Activated CD4-positive, alpha-beta T cell treated with anti-CD3 and anti-CD28 coated beads, Interleukin-2, amount 50 U/mL, for 1 hour (primary cell): ENCODE measurements at places on chromosomes 1 and 21.

GRCh38 chr1:27144920-27145661, 9.8 kb downstream of the SLC9A1 start:
- DNase-seq, result no peak

- no peak for DNase-seq
Measured at GRCh38 chr1:89705901-89706699, 73.2 kb downstream of the LRRC8C start.

DNA sequence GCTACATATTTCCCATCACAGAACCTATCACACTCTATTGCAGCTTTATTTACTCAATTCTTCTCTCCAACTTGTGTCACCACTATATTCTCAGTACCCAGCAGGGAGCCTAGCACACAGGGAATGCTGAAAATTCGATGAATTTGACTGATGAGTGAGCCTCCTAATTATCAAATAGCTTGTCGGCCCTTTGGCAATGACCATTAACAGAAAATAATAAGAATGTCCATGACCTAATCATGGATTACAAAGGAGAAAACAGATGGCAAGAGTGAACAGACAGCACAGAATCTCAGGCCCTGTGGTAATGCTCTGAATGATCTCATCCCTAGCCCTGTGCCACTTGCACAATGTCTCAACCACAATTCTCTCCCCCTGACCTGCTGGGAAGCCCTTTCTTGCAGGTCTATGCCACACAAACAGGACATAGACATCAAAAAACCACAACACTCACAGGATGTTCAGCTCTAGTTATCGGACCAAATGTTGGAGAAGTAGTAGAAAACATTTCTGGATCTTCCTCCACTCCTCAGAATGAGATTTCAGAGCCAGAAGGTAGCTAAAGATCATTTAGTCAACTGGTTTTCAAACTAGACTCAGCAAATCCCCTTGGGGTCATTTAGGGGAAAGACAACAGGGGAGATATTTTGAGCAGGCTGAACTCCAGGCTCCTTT, 68.4 kb downstream of the LUZP1 start:
- peak; percentile 12 for DNase-seq

- DNase-seq, result no peak
Measured at GRCh38 chr1:101259744-101260148, 22.9 kb downstream of the S1PR1 start.

- DNase-seq, result no peak
Measured at GRCh38 chr1:30225357-30225756, 498.0 kb downstream of the MATN1 start.

DNA sequence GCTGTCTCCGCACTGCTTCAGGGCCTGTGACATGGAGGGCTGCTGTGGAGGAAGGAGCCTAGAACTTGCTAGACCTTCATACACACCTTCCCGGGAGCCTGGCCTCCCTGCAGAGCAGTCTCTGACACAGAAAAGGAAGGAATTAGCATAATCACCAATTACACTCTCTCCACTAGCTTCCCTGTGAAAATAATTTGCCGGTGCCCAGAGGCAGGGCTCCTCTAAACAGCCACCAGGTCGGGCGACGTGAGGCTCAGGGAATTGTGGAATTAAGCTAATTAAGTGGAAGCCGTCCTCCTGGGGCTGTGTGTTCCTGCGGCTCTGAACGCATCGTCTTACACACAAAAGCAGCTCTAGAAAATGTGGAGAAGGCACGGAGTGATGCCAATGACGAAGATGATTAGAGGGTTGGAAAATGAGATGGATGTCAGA, 82.6 kb downstream of the NENF start:
- no peak for DNase-seq

DNA sequence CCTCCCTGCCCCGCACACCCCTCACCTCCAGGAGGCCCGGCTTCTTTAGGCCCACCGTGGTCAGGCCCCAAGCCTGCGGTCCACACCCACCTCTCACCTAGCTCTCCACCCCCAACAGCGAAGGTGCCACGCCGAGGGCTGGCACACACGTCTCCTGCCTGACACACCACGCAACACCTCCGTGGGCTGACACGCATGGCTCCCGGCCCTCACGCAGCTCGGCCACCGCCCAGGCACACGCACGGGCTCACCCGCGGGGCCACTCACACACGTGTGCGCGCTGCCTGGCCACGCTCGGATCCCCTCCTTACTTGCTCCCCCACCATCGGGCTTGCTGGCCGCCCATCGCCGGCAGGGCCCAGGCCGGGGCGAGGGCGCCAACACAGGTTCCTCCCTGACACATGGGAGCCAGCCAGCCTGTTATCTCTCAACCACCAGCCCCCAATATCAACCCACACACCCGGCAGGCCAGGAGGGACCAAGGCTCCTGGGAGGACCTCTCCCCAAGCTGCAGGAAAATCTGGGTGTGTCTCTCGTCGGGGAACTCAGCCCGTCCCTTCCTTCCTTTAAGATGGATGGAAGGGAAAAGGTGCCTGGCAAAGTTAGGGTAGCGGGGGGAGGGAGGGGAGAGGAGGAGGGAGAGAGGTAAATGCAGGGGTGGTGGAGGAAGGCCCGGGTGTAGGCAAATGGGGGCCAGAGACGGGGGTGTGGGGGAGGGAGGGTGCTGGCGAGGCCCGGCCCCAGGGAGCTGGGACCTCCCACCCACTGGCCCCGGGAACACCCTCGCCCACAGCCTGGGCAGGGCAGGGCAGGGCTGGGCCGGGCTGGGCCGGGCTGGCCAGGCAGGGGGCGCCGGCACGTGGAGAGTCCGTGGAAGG, 546 bp downstream of the ELOVL1 start:
- peak; percentile 24 for DNase-seq

- no peak for DNase-seq
Measured at GRCh38 chr1:76281306-76281705, 206.8 kb downstream of the ST6GALNAC3 start.

DNA sequence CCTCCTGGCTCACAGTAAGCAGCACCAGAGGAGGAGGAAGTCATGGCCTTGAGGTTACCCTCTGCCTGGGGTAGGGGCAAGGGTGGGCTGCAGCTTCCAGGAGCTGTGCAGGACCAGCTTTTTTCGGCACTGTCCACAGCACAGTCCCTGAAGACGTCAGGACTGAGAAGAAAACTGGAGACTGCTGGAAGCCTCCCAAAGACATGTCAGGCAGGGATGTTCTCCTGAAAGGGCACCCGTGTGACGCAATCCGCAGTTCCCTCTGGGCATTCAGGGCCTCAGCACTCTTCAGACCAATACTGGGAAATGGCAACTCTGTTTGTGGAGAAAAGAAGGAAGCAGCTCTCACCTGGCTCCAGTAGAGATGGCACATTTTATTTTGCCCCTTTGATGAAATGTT, 64.8 kb upstream of the TENT5C start:
- DNase-seq, result no peak

DNA sequence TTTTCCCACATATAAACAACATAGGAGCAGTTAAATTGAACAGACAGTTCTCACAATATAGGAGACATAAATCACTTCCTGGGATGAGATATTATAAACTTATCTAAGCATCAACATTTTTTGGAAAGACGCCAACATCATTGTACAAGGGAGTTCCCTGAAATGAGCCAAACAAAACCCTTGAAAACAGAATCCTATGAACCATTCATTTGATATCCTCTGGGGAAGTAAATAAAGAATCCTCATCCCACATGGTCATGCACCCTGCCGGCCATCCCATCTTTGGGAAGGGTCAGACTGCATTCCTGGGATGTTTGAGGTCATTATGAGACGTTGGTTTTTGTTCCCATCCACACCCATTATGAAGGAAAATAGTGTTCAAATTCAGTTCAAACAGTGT, 111.8 kb upstream of the USP25 start:
- no peak for DNase-seq

- DNase-seq, result no peak
Measured at GRCh38 chr1:175434283-175434860, 241.8 kb upstream of the KIAA0040 start.

GRCh38 chr1:116958110-116958509, 43.5 kb upstream of the CD101 start:
- no peak for DNase-seq

DNA sequence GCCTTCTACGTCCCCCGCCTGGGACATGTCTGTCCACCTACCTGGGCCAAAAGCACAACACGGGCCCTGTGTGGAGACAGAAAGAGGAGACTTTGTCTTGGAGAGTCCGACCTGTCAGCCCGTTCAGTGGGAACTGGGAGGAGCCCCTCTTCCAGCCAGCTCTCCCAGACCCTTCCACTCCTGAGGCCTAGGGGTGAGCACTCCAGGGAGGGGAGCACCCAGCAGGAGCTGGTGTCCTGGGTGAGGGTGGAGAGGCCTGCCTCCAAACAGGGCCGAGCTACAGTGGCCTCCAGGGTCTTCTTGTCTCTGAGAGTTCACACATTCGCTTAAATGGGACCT, 546 bp downstream of the SPOCD1 start:
- DNase-seq, result no peak

GRCh38 chr1:21843208-21843607, 31.1 kb downstream of the LDLRAD2 start:
- no peak for DNase-seq

DNA sequence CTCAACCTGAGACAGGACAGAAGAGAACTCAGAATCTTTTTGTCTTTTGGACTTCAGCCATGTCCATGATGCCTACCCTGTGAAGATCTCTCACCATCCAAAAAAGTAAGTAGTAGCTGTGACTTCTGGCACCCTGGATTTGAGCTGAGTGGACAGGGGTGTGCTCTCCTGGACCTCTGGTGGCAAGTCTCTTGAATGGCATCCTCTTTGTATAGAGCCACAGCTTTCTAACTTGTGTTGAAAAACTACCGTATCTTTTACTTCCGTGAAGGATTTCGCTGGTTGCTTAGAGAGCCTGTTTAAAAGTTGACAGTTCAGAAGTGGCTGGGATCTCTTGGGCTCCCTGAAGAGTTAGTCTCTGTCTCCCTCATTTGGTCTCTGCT, 1.8 kb downstream of the MFN2 start:
- DNase-seq, result no peak

DNA sequence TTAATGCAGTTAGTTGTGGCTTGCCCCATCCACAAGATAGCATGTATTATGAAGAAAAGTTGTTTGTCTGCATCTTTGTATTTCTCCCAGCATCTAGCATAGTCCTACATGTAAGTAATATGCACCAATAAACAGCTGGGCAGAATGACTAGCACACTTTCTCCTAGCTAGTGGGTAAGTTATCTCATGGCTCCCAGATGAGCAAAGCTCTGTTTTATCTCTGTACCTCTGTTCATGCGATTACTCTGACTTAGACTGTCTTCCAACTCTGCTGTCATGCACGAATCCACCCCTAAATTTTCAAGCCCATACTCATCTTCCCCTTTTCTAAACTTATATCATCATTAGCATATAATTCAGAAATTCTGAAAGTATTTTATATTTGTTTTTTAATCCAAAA, 37.5 kb upstream of the KCTD3 start:
- no peak for DNase-seq

- DNase-seq, result no peak
Measured at GRCh38 chr1:201838381-201838780, 9.4 kb downstream of the IPO9 start.
